ENCODE measurements at places on chromosomes 11 and 22.

GRCh38 chr22:29435236-29436136 lies 2.9 kb upstream of the RFPL1 start:
- peak; percentile 39 for DNase-seq

DNA sequence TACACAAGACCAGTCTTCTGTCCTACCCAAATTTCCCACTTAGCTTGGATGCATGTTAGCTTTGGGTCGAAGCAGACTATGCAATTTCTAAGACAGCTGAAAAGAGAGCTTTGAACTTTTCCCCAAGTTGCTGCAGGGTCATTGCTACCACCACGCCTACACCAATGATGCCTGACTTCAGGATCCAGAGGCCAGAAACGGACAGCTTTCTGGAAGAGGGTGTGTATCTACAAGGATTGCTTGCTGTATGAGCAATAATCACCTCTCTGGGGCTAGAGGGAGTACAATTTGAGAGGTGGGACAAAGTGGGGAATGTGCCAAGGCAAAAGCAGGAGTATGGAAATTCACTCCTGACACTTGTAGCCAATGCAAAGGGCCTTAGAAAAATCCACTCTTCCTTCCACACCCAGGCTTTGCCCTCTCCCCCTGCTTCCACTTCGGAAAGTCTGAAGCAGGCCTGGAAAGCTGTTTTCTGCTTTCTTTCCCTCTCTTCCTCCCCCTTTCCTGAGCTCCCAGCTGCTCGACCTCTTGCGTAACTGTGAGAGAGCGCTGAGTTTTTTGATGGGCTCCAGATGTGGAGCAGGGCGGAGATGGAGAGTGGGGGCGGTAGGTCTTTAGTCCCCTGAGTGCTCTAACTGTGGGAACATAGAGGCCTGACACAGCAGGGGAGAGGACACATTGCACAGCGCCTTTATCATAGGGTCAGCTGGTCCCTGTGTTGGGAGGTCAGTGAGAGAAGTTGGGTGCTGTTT lies 2.1 kb upstream of the PHLDB1 start:
- DNase-seq = peak; percentile 99

DNA sequence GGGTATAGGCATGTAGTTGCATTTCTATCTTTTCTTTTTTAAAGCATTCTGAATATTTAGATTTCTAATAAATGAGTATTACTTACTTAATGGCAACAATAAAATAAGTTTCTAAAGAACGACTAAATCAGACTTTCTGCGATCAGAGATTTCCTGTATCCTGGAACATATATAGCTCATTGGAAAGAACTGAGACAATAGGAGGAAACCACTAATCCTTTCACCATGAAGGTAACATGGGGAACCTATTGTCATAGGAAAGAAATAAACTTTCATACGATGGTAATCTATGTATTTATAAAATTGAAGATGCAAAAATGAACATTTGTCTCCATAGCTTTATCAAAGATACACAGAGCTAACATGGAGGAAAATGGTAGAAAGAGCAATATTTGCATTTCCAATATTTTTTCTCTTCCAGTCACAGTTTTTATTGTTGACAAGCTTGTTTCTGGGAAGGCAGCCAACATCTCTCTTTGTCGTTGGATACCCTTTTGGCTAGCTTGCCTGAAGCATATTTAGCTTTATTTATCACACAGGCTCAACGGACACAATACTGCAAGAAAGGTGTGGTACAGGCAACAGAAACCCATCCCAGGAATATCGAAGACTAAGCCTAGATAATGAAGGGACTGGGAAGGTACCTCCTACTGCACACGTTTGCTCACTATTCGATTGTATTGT lies 293.3 kb upstream of the MPPED2 start:
- DNase-seq = no peak

GRCh38 chr22:33472462-33473344 lies 414.5 kb upstream of the SYN3 start:
- no peak for DNase-seq

GRCh38 chr11:5197536-5197935 lies 2.9 kb downstream of the OR51V1 start:
- peak; percentile 27 for DNase-seq

GRCh38 chr11:13287036-13287435 lies 9.4 kb downstream of the BMAL1 start:
- DNase-seq = no peak

DNA sequence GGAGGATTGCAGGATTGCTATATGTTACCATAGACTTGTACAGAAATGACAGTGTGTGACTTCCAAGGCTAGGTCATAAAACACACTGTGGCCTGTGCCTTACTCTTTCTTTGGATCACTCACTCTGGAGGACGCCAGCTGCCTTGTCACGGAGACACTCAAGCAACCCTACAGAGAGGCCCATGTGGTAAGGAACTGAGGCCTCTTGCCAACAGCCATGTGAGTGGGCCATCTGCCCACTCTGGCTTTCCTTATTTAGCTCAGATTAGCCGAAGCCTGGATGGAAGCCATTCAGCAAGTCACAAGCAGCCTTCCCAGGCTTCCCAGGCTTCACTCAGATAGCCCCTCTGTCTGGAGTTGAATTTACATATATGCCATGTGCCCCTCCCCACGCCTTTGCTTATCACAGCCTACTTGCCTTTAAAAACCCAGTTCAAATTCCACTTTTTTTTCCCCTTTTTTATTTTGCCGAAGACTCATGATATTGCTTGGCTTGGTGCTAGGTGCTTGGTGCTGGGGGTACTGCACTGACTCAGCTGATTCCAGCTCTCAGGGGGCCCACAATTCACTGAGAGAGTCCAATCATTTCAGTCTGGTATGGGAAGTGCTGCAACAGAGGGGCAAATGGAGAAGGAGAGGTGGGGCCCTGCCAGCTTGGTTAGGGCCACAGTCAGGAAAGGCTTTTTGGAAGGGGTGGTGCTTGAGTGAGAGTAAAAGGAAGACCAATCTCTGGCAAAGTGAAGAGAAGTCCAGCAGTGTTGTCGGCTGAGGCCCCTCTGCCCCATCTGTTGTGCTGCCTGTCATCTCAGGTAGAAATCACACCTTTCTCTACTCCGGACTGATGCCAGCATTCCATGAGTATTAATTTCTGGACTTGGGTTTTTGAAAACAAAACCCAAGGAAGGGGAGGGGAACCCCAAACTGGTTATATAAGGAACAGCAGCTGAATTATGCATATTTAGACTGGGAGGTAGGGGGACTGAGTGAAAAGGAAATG lies 14.5 kb upstream of the P4HA3 start:
- peak; percentile 94 for DNase-seq

DNA sequence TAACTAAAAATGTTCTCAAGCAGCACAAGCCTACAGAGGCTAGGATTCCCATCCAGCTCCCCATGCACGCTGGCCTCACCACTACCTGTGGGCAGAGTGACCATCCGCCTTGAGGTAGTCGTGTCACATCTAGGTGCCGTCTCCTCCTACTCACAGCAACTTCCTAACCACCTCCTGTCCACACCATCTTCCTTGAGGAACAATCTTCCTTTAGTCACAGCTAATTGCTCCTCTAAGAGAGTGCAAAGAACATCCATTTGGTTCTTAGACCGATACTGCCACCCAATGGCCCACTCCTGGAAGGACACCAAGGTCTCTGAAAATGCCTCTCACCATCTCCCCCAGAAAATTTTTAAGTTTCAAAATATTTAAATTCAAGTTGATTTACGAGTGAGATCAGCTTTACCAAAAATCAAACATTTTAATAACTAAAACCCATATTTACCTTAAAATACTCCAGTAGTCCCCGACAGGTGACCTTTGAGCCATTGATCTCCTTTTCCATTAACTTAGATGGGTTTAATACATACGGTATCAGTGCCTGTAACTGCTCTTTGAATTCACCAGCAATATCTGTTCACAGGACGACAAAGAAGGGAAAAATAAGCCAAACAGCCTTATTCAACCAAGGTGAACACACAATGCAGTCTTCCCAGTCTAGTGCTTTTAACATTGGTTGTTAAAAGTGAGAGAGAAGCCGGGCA lies 21.7 kb upstream of the PLAAT3 start:
- DNase-seq = peak; percentile 69

DNA sequence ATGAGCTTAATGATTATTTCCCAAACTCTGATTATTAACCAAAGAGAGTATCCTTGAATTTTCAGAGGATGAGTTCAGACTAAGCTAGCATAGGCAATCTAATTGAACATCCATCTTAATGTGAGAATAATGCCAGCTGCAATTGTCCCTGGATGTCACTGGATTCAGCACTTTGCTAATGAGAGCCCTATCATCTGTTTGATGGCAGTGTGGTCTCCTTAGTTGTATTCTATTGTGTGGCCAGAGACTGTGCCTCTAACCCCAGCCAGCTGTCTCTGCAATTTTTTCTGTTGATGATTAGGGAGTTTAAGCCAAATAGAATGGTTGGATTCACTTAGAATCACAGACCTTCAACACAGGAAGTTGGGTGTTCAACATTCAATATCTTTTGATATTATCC lies 1249.5 kb downstream of the FAM181B start:
- no peak for DNase-seq

- DNase-seq = peak; percentile 62
Observed at GRCh38 chr11:36564376-36565030, 3.3 kb upstream of the RAG1 start.

DNA sequence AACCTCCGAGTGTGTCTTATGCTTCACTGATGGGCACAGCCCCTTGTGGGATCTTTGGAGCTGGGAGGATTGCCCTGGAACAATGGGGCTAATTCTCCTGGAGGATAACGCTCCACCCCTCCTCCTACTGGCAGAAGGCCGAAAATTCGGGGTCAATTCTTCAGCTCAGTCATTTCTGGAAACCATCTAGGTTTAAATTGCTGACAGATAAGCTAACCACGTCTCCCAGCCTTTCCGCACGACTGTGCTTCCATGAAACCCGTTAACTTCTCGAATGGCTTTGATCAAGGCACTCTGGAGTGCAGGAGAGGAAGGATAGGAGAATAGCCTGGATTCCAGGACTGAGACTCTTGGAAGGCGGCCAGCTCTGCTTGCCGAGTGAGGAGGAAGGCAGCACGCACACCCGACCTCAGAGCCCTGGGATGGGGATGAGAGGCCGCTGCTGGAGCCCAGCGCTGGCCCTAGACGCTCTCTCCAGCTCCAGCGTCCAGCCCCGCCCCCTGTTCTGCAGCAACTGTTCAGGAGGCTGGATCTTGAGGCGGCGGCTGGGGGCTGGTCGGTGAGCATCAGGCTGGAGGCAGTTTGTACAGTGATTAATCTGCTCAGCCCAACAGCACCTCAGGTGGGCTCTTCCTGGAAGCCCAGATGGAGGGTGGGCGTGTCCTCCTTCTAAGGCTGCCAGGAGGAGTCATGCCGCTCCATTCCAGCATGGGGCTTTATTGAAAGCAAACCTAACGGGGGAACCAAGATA lies 176.7 kb upstream of the NCAM1 start:
- DNase-seq = peak; percentile 28

DNA sequence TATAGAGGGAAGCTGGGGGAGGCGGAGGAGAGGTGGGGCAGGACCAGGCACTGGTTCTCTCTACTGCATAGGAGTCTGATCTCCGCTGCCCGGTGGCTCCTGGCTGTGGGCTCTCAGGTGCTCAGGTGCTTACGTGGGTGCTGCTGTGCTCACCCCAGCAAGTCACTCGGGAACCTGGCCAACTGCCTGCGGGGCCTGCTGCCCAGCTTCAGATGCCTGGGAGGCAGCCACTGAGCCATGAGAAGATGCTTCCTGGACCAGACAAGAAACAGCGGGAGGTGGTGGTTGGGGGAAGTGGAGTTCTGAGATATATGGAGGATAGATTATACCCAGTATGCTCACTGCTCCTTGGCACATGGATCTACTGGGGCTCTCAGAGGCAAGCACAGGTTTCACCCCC lies 1303.4 kb downstream of the TBC1D22A start:
- DNase-seq = no peak

DNA sequence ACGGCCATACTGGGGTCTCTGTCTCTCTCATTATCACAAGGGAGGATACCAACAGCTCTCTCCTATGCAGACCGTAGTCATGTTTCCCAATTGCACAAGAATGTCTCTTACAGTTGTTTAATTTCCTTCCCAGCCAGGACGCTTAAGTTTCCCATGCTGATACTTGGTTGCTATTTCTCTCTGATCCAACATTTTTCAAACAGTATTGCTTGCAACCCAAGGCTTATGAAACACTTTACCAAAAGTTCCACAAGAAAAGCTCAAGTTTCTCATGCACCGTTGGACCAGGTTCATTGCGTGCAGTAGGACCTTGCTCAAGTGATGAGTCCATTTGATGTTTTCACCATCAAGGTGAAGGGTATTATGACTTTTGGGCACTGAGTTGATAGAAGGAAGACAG lies 46.6 kb downstream of the GGTLC2 start:
- DNase-seq = no peak

- no peak for DNase-seq
Observed at GRCh38 chr11:45314900-45315299, 28.8 kb upstream of the SYT13 start.

GRCh38 chr11:1162138-1162475 lies 4.4 kb downstream of the MUC5AC start:
- no peak for DNase-seq

- DNase-seq = no peak
Observed at GRCh38 chr11:70424765-70425344, 26.5 kb downstream of the CTTN start.

DNA sequence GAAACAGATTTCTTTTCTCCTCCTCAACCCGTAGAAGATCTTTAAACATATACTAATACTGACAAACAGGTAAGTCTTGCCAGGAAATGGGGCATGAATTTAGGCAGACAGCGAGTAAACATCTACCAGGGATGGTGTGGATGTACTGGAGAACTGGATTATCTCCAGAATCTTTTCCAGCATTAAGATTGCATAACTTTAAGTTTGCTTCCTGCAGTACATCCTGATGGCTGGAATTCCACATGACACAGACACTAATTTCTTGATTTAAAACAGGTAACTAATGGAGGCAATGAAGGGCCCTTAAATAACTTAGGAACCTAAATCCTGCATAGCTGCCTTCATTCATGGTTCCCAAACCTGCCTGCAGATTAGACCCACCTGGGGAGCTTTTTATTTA lies 40.7 kb downstream of the JHY start:
- peak; percentile 5 for DNase-seq

GRCh38 chr11:64745189-64745520 lies 1.2 kb upstream of the RASGRP2 start:
- no peak for DNase-seq

DNA sequence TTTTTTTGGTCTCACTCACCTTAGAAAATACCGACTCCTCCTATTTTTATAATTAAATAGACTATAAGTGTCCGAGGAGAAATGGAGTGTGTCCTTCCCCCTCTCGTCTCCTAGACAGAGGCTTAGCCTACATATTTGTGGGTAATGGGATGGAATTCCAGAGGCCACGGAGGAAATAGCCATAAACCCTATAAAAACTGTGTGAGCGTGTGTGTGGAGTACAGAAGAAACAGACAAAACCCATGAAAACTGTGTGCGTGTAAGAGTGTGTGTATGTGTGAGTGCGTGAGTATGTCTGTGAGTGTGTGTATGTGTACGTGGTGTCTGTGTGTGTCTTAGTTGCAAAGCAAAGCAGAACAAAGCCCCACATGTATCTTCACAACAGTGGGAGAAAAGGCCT lies 883.5 kb downstream of the OPCML start:
- no peak for DNase-seq

DNA sequence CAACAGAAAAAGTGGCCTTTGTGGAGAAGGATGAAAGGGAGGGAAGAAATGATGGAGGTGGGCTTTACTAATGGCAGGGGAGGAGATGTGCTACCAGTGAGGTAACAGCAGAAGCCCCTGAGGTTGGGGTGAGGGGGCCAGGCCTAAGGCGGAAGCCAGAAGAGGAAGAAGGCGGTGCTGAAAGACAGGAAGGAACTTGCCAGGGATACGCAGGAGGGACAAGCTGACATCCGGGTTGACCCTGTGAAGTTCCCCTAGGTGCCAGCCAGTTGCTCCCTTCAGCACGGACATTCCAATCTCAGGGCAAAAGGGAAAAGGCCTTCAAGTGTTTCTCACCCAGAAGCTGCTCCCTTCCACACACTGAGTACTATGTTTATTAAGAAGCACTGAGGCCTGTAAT lies 2.3 kb upstream of the TIRAP start:
- no peak for DNase-seq

Measured in fibroblast of mammary gland (primary cell).